ENCODE measurements at places on chromosomes 7 and 10.

DNA sequence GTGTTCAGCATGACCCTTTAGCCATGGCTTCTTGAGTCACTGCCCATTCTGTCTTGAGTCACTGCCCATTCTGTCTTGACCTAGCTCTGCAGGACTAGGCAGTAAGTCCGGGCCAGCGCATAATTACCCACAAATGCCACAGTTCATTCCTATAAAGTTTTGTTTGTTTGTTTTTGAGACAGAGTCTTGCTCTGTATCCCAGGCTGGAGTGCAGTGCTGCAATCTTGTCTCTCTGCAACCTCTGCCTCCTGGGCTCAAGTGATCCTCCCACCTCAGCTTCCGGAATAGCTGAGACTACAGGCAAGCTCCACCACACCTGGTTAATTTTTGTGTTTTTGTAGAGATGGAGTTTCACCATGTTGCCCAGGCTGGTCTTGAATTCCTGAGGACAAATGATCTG, 32.7 kb upstream of the TARP start:
- no peak for DNase-seq

DNA sequence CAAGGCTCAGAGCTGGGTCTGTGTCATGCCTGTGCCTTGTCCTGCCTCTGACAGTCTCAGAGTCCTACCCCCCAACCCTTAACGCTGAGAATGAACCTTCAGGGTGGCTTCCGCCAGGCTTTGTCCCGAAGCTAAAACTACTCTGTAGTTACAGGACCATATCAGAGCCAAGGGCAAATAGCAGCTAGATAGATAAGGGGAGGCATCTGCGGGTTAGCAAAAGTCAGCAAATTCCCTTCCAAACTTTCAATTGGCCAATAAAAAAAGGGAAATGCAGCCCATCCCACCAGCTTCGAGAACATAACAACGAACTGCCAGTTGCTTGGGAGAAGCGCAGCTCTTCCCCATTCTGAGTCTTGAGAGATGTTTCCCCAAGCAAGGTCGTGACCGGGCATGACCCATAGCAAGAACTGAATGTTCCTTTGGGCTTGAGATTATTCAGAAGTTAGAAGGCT, 17.7 kb downstream of the CCL24 start:
- DNase-seq, result no peak

GRCh38 chr7:151378011-151378410, 31.8 kb downstream of the WDR86 start:
- no peak for DNase-seq

- no peak for DNase-seq
Measured at GRCh38 chr7:95104739-95105138, 197.3 kb downstream of the PPP1R9A start.

DNA sequence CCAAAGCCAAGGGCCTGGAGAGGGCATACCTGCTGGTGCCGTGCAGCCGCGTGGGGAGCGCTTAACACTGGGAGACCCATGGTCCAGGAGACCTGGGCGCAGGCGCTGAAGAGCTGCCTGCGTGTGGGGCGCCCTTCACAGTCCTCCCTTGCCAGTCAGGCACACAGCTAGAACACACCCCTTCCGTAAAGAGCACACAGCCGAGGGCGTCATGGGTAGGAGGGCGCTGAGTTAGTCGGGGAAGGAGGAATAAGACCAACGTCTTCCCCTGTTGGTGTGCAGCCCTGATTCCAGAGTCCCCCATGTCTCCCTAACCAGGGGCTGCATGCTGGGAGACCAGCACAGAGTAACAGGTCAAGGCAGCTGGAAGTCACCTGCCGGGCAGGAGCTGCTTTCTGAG, 273.9 kb downstream of the USP6NL start:
- no peak for DNase-seq

DNA sequence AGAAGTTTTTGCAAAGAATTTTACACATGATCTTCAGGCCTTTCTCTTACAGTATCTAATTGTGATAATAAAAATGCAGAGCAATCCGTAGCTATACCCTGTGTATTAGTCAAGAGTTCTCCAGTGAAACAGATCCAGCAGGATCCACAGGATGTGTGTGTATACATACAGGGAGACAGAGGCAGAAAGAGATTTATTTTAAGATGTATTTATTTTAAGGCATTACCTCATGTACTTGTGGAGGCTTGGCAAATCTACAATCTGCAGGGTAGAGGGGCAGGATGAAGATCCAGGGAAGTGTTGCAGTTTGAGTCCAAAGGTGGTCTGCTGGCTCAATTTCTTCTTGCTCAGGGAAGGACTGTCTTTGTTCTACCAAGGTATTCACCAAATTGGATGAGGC, 41.7 kb downstream of the ARHGAP12 start:
- no peak for DNase-seq

GRCh38 chr10:24289235-24289634, 80.3 kb downstream of the KIAA1217 start:
- no peak for DNase-seq

Data from activated T-cell treated with anti-CD3 and anti-CD28 coated beads, Interleukin-2, amount 50 U/mL, for 1 hour (primary cell).